ENCODE measurements at places on chromosomes 12 and 14.

DNA sequence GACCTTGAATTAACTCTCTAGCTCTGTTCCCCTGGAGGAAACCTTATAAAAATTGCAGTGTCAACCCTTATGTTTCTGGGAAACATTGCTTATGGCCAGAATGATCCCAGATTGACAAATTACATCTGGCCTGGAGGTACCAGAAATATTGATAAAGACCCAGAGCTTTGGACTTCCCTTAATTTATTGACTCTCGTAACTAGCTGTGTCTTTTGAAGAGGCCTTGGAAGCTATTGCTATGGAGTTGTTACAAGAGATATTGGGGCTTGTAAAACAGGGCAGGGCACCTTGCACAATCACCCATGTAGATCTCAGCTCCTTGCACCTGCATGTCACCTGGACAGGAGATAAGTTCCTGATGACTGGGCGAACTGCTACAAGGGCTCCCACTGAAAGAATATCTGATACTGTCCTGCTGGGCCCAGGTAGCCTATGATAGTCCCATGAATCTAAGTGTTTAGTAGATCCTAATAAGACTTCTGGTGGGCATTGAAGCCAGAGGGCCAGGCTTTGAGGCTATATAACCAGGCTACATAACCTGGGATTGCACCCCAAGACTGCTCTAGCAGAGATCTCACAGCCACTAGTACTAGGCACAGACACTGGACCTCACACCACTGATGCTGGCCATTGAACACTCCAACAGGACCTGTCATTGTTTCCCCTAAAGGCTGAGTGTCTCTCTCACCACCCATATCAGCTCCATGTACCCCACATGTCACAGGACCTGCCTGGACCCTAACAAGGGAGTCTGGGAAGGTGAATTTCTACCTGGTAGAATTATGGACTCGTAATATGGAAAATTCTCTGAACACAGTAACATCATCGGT is 135.7 kb upstream of the PWP1 start:
- DNase-seq: no peak

- DNase-seq: no peak
Observed at GRCh38 chr14:68807148-68807600, 14.3 kb upstream of the ZFP36L1 start.

DNA sequence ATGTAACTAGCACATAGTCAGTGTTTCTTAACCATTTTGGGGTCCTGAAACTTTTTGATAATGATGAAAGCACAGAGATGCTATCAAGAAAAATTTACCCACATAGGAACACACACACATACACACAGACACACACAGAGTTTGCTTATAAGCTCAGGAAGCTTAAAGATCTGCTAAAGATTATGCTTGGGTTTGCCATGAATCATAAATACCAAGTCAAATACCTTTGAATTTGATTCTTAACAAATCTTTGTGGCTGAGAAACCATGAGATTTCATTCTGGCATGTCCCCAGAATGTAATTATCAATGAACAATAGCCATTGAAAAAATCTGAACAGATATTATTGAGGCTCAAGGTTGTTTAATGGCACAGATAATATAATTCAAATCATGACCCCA is 89.2 kb downstream of the NTS start:
- DNase-seq: no peak

DNA sequence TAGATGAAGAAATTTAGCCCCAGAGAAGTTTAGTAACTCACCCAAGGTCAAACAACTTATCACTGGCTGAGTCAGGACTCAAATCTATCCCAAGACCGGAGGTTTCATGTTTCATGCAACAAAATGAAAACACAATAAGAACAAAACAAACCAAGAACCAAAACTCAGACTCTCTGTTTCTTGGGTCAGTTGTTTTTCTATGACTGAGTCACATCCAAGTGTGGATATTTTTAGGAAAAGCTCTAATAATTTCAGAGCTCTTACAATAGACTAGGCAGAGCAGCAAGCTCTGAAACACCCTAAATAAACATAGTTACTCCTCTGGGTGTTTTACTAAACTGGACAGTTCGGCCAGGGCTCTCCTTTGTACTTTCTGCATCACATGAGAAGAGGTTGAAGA is 87.6 kb upstream of the PRB2 start:
- DNase-seq: no peak

DNA sequence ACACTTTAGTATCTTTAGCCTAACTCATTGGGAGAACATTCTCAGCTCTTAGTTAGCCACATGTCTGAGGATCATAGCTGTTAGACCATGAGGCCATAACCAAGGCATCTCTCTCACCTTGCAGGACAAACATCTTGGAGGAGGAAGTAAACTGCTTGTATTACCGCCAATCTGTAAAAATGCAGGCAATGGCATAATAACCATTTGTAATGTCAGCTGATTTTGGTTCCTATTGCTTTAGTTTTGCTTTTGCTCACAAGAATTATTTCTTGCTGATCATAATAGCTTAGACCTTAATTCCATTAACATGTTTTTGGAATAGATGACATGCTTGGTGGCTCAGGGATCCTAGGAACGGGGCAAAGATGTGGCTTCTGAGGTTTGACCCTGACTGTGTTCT is 16.4 kb upstream of the GSG1 start:
- no peak for DNase-seq

- DNase-seq: no peak
Observed at GRCh38 chr14:90540437-90540836, 143.6 kb downstream of the CALM1 start.

- DNase-seq: no peak
Observed at GRCh38 chr14:78302841-78303240, 132.7 kb downstream of the NRXN3 start.

DNA sequence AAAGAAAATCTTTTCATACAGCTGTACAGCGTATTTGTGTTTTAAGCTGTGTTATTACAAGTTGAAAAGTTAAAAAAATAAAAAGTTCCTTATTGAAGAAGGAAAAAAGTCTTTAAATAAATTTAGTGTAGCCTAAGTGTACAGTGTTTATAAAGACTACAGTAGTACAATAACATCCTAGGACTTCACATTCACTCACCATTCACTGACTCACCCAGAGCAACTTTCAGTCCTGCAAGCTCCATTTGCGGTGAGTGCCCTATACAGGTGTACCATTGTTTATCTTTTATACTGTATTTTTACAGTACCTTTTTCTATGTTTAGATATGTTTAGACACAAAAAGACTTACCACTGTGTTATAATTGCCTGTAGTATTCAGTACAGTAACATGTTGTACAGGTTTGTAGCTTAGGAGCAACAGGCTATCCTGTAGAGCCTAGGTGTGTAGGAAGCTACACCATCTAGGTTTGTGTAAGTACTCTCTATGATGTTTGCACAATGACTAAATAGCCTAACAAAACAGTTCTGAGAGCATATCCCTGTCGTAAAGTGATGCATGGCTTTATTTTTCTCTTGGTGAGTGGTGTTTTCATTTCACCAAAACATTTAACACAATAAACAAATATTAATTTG is 275.2 kb downstream of the DACT1 start:
- no peak for DNase-seq

All from CD4-positive, alpha-beta T cell treated with Interleukin-1 beta for 1 hour (primary cell).